ENCODE measurements at places on chromosomes 12 and 14.

DNA sequence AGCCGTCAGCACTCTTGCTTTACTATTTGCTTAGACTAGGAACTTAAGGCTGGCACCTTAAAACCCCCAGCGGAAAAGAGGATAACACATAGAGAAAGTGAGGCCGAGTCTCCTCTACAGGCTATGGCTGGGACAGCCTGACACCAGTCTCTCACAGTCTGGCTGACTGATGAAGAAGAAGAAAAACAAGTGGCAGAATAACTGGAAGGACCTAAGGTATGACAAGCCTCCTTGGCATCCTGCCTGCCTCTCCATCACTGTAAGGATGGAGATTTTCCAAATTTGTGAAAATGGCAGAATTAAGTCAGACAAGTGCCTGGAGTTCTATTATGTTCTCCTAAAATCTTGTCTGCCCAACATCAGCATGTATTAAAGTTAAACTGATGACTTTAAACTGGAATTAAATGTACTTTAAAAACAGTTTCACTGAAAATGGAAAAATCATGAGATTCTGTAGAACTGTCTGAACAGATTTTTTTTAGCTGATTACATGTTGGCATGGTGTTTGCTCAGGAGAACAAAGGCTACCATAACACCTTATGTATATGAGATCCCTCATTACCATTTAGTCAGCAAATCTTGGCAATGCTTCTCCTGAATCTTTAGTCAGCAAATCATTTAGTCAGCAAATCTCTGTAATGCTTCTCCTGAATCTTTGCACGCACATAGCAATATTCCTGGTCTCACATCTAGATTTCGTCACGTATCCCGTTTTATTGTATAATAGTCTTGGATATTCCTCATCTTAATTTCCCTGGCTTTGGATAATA is 140.3 kb upstream of the AEBP2 start:
- no peak for DNase-seq

GRCh38 chr12:132492951-132493350 is 3.0 kb downstream of the FBRSL1 start:
- no peak for DNase-seq

DNA sequence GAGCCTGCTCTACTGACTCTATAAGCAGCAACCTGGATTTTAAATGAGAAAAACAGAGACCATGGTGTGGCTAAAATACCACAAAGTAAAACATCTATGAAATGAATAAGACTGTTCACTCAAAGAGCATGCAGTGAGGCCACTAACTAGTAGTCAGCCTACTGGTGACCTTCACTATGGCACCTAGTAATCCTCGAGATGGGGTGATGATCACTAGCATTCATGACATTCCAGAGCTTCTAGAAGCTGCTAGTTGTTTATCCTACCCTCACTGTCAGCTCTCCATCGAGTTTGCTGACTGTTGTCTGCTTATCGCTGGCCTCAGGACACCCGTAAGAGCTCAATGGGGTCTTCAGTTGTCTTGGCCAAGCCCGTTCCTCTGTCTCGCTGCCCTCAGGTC is 13.7 kb downstream of the SPTB start:
- no peak for DNase-seq

DNA sequence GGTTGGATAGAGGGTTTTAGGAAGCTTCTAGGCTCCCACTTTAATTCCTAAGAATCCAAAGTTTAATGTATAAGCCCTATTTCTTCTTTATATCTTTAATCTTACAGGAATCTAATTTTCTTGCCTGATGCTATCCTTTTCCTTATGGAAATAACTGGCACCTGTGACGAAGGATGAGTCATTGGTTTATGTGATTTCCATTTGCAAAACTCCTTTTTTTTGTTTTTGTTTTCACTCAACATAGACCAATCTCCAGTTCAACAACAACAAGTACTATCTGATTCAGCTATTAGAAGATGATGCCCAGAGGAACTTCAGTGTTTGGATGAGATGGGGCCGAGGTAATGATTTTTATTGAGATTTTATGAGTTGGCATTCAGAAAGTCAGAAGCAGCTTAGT is 6.8 kb downstream of the PARP2 start:
- no peak for DNase-seq

DNA sequence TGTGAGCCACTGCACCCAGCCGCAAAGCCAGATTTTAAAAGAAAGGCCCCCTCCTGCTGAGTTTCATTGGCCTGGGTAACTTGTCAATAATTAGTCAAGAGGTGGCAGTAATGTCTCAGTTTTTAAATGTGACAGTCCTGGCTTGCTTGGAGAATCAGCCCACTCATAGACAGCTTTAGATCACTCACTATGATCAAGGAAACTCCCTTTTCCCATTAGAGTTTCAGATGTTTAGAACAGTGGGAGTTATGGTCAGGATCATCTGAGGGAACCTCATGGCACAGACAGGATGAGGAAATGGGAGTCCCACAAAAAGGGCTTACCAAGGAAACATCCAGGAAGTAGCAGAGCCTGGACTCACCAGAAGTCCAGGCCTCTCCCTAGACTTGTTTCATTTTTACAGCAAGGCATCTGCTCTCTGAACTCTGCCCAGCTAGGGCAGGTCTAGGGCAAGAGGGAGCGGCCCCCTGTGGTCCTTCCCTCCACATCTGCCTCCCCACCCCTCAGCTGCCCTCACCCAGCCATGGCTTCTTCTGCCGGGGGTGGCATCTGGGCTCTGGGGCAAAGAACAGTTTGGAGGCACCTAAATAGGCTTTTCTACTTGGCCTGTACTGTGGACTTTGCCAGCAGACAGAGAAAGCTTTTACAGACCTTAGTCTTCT is 11.2 kb downstream of the BCL2L14 start:
- peak; percentile 31 for DNase-seq

DNA sequence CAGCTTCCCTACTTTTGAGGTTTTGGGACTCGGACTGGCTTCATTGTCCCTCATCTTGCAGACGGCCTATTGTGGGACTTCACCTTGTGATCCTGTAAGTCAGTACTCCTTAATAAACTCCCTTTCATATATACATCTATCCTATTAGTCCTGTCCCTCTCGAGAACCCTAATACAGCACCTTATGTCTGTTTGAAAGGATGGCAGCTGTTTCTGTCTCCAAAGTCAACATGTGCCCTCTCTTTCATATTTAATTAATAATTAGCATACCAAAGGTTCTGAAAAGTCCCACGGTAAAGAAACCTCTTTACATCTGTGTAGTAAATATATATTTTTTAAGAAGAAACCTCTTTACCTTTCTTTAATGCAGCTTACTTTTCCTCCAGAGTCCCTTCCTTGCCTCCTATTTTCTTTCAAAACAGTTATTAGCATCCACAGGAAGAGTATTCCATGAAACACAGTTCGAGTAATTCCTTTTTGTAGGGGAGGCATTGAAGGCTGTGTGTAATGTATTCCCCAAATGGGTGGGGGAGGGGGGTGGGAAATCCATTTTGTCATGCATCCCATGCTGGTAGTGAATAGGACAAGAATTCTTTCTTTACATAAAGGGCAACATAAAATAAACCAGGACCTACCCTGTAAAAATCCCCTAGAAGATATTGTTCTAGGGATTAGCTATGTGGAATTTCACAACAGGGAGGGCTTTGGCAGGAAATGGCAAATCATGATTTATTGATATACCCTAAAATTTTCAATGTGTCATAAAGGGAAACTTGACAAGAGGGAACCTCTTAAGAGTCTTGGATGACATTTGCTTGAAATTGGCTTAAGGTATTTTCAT is 241.5 kb downstream of the SUDS3 start:
- DNase-seq, result no peak

DNA sequence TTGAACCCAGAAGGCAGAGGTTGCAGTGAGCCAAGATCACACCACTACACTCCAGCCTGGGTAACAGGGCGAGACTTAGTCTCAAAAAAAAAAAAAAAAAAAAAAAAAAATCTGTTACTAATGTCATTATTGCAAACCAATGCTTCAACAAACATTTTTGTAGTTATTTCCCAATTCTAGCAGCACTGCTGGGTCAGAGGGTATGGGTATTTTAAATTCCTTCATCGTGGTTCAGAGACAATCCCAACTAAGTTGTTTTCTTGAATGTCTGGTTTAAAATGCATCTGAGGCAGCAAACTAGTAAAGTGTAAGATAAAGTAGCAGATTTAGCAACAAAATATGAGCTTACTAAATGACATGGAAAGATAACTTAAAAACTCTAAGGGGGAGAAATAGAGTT is 65.6 kb downstream of the FERMT2 start:
- no peak for DNase-seq

DNA sequence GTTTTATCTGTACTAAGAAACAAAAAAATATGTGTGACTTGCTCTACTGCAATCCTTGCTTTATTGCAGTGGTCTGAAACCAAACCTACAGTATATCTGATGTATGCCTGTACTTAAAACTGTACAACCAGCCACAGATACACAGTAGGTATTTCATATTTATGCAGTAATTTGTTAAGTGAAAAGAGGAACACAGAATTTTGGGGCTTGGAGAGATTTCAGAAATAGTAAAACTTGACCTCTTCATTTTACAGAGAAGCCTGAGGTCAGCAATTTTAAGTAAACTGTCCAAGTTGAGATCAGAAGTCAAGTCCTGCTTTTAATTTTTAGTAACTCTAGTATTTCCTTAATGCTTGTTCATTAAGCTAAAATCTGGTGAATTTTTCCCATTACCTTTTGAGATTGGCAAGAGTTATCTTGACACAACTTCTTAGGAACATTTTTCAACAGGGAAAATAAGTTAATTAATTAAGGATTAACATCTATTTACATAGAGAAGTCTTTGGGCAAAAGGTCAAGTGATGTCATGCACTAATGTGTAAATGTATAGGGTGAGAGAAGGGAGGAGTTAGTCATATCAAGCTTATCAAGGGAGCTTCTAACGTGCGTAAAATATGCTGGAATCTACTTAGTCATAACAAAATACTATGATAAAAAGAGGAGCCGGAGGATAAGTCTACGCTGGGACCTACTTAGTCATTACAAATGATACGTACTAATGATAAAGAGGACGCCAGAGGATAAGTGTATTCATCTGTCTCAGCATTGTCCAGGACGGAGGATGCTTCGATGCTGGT is 66.0 kb upstream of the GTF2A1 start:
- no peak for DNase-seq

DNA sequence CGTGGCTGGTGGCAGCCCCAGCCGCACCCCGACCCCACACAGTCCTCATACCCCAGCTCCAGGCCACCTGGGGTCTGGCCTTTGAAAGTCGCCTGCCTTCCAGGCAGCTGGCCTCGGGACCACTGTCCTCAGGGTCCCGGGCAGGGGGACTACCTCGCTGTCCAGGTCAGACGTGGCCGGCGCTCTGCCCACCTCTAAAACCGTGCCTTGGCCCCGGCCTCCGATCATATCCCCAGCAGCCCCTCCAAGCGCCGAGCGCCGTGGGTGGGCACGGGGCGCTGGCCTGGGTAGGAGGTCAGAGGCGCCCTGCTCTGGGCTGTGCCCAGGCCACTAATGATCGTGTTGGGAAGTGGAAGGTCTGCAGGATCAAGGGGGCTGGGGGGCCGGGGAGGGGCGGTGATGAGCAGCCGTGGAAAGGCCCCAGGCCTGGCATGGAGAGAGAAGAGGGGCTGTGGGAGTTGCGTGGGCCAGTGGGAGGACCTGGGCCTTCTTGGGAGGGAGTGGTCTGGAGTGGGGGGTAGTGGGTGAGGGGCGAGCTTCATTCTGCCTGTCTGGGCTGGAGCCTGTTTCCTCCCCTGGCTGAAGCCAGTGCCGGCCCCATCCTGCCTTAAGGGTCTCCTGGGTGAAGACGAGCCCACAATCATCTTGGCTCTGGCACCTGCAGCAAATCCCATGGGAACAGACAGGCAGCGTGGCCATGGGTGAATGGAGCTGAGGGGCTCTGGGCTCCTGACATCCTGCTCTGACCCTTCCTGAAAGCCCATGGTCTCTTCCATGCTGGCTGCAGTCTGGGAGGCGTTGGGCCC is 4.9 kb downstream of the TMEM121 start:
- no peak for DNase-seq

DNA sequence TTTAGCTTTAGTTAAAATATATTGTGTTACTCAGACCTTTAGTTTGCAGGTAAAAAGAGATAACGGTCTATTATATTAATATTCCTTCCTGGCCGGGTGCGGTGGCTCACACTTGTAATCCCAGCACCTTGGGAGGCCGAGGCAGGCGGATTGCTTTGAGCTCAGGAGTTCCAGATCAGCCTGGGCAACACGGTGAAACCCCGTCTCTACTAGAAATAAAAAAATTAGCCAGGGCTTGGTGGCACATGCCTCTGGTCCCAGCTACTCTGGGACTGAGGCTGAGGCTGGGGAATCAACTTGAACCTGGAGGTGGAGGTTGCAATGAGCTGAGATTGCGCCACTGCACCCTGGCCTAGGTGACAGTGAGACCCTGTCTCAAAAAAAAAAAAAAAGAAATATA is 13.2 kb upstream of the EID3 start:
- DNase-seq, result no peak

- DNase-seq, result no peak
These were observed 23.4 kb upstream of the TMTC1 start for GRCh38 chr12:29807129-29807528.

DNA sequence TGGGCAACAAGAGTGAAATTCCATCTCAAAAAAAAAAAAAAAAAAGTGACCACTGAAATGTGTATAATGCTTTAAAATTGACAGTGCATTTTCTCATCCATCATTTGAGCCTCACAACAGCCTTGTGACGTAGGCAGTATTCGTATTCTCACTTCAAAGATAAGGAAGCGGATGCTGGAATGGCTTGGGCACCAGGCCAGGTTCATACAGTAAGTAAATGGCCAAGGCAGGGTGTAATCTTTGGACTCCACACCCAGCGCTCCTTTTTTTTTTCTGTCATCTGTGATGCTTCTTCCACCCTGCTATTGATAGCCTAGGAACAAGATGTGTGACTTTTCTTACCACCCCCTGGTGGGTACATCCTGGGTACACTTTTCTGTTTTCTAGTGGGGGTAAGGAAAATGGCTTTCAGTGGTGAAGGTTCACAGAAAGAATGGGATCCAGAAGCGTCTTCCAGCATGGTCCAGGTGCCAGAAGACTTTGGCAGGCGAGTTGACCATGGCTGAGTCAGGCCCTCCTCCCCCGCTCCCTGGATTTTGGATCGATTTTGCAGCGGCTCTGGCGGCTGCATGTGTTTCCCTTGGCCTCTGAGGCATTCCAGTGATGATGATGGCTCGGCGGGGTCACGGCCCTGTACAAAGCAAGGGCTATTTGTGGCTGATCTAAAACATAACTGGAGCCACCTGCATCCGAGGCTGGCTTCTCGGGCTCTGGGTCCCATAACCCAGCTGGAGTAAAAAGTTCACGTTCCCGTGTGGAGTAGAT is 110.6 kb downstream of the CACNA1C start:
- DNase-seq, result no peak

DNA sequence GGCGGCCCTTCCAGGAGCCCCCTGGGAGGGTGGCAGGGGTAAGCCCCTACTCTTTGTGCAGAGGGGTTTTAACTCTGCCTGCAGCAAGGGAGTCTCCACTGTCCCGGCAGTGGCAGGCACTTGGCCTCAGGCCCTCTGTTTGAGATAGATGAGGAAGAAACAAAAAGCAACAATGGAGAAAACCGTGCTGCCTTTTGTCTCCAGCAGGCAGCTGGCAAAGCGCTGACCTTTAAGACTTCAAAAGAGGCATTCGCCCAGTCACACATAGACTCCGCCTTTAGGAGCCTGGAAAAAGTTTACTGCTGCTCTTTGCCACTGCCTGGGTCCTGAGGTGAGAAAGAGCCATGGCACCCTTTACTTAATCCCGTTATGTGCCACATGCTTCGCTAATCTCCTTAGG is 158.2 kb upstream of the NTF3 start:
- DNase-seq, result no peak

- DNase-seq, result peak; percentile 2
These were observed 32.2 kb downstream of the CYP46A1 start for GRCh38 chr14:99716091-99716849.
